Right ventricle myocardium inferior (tissue), 1 donor: ENCODE measurements at places on chromosomes 12 and 14. TPM values are rescaled to one million over a fixed set of nuclear protein-coding genes. Genes with fewer than 3 reads are reported as not detected.

GRCh38 chr12:109752117-109753053 lies 38.8 kb downstream of the FAM222A start:
- peak; percentile 9 for DNase-seq

GRCh38 chr12:130835436-130835835 lies 3.6 kb downstream of the STX2 start:
- DNase-seq = no peak

GRCh38 chr12:131113568-131114270 lies 160.0 kb downstream of the ADGRD1 start:
- DNase-seq = peak; percentile 23

Gene KLRD1
- total RNA-seq = 2.3 TPM

GRCh38 chr14:100486025-100486828 lies 101.0 kb downstream of the BEGAIN start:
- DNase-seq = no peak

Gene CHD8
- 27.0 TPM for total RNA-seq

GRCh38 chr12:15602051-15602672 lies 187.0 kb downstream of the EPS8 start:
- DNase-seq = no peak

- no peak for DNase-seq
These were observed 99.5 kb downstream of the SLC16A7 start for GRCh38 chr12:59695379-59695778.

DNA sequence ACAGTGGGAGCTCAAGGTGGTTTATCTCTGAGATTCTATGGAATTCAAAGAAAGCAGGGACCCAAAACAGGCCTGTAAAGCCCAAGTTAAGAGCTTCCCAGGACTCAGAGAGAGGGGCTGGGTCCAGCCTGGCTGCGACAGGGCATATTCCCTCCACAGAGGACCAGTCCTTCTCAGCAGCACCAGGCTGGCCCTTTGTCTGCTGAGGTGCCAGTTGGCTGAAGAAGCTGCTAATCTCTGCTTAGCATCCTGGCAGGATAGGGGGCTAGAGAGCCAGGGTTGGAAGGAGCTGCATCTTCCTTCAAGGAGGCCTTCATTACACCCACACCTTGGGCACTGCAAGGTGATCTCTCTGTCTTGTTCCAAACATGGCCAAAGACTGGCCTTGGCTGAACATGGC lies 68.3 kb upstream of the TUNAR start:
- DNase-seq = no peak
